ENCODE measurements at places on chromosomes 16 and 17.

- DNase-seq = no peak
These were observed 1.3 kb downstream of the FOXC2 start for GRCh38 chr16:86567701-86568581.

GRCh38 chr16:23539984-23540816, 16.9 kb downstream of the EARS2 start:
- no peak for DNase-seq

DNA sequence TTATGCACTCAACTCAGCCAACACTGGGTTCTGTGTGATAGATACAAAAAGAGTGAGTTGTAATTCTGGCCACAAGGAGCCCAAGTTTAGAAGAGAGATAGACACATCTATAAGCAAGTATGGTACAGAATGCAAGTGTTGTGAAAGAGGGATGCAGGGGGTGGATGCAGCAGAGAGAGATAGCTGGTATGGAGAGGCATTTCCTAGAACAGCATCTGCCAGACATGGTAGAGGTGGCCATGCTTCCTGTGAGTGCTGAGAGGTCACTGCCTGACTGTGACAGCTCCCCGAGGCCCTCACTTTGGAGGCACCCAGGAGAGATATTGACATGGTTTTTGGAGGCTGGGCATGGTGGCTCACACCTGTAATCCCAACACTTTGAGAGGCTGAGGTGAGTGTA, 2.0 kb upstream of the KRTAP16-1 start:
- DNase-seq = no peak

DNA sequence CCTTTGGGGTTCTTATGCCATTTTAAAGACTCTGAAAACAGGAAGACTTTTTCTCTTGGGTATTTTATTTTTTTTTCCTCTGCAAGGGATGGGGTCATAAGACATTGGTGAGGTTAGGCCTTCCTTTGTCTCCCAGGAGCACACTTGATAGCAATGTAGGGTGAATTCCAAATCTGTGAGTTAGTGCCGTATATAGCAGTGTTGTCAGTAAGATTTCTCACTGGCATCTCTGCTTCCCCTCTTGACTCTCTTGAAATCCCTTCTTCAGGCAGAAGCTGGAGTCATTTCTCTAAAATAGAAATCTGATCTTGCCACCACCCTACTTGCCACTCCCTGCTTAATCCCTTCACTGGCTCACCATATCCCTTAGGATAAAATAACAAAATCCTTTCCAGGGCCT, 529.7 kb downstream of the WWOX start:
- DNase-seq = no peak

DNA sequence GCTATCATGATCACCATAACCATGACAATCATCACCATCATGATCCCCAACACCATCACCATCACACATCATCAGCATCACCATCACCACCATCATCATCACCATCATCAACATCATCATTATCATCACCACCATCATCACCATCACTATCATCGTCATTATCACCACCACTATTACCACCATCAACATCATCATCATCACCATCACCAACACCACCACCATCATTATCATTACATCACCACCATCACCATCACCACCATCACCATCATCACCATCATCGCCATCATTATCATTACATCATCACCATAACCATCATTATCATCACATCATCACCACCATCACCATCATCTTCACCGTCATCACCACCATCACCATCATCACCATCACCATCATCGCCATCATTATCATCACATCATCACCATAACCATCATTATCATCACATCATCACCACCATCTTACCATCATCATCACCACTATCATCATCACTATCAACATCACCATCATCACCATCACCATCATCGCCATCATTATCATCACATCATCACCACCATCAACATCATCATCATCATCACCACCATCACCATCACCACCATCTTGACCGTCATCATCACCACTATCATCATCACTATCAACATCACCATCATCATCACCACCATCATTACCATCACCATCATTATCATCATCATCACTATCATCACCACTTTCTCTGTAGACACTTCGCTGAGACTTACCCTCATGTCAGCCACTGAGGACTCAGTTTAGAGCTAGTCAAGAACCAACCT, 366.0 kb downstream of the C16orf95 start:
- DNase-seq = no peak

DNA sequence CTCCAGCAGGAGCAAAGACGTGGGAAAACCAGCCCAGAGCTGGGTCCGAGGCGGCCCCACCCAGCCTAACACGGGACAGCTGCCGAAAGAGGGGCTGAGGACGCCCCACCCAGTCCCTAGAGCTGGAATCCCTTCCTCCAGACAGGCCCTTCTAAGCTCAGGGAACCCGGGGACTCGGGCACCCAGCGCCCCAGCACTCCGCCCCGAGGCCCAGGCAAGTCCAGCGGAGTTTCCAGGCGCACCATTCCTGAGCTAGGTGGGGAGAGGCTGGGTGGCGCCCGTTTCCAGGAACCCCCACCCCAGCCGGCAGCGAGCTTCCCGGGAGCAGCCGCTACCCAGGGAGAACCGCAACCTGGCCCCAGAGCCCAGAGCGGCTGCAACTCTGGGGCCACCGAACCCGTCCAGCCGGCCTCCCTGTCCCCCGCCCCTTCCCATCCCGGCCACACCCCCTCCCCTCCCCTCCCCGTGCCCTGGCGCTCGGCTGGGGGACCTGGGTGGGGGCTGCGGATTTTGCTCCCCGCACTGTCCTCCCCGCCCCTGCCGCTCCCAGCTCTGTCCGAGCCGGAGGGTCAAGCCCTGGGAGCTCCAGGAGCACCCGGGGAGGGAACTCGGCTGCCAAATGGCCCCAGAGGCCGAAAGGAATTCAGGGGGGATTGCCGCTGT, 536 bp downstream of the TMC6 start:
- DNase-seq = no peak

DNA sequence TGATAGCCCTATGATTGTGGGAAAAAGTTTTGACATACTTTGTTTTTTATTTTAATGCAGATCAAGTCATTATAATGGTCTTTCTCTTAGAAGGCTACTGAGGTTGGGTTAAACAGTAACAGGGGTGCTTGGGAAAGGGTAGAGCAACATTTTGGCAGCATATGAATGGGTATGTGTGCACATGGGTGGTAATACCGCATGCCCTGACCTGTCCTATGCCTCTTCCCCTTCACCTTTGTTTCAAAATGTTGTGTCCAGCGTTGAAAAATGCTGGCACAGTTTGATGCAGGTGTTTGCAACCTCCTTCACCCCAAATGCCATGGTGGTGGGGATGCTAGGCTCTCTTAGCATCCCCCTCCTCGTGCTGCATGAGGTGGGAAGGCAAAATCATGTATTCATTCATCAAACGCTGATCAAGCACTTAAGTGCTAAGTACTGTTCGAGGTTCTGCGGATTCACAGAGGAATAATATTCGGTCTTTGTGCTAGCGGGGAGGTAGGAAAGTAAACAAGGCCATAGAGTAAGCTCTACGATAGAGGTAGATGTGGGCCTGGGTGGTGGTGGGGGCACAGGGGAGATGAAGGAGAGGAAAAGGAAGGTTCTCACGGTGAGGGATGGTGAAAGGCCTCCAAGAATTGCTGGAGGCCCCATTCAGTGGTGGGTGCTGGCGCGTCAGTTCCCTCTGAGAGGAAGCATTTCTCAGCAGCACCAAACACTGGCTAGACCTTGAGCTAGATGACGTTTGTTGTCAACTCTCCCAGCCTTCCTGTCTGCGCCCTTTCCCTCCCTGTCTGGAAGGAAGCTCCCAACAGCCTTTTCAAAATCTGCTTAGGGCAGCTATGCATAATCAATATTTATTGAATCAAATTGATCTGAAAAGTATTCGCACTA, 13.3 kb upstream of the MARCHF10 start:
- no peak for DNase-seq

- DNase-seq = no peak
These were observed 7.8 kb upstream of the ABCA10 start for GRCh38 chr17:69236464-69236863.

- DNase-seq = no peak
These were observed 3.9 kb downstream of the ACAP1 start for GRCh38 chr17:7340179-7340578.

DNA sequence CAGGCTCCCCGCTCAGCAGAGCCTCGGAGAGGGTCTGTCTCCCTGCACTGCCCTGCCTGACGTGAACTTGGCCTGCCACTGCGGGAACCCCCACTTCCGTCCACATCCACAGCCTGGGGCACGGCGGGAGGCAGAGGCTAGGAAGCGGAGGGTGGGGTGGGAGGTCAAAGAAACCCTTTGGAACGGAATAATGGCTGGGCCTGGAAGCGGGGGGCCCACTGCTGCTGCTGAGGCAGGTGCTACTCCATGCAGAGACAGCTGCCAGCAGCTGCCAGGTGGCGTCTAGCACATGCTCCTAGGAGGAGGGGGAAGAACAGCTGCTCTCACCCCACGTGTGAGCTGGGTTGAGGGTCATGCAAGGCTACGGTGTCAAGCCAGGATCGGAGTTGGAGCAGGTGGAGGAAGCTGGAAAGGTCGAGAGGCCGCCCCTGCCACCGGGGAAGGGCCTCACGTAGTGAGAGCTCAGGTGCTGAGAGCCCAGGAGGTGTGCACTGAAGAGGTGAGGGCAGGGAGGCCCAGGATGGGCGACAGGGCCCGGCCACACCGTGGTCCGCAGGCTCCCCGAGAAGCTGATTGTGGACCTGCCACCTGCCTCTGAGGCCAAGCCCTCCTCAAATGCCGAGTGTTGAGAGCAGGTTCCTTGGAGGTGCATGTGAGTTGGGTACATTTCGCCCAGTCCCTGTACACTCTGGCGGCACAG, 9.8 kb downstream of the FSCN2 start:
- no peak for DNase-seq

DNA sequence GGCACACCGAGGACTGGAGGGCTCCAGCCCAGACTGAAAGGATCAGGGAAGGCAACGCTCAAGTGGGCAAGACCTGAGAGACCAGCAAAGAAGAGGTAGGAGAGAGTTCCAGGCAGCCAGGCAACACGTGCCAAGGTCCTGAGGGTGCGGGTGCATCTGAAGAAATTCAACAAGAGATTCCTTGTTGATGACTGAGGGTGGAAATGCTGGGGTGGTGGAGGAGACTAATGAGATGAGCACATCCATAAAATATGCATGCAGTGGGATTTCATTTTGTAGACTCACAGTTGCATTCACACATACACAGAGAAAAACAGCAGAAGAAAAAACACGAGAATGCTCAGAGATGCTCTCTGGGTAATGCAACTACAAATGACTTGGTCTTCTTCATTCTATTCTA, 154.8 kb upstream of the FOXF1 start:
- no peak for DNase-seq

DNA sequence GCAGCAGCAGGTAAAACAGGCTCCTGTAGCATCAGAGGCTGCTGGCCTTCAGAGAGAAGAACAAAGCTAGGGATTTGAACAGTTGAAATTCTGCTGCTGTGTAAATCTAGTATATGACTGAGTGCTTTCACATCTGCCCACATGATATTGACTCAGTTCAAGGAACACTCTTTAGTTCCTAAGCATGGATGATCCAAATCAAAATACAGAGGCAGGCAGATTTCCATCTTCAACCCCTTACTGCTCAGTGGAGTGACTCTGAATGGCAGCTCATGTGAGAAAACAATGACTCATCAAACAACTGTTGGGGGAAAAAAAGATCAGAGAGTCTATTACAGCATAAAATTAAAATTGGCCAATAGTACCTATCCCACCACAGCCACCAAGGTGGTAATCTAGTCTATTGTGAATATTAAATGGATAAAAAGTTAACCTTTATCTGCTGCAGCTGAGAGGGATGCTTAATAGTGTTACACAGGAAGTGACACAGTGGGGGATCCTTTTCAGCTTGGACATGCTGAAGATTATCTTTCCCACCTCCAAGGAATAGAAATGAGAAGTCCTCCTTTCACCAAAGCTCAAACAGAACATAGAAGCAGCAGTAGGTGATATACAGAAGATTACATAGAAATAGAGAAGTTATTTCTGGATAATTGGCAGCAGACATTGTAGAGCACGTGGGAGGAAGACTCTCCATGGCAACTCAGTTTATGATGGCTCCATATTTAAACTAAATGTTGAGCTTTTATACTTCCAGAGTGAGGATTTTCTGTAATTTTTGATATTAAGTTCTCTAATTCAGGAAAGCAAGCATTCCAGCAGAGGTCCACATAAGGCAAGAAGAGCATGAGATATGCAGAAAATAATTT, 239.7 kb upstream of the ERCC4 start:
- DNase-seq = no peak

DNA sequence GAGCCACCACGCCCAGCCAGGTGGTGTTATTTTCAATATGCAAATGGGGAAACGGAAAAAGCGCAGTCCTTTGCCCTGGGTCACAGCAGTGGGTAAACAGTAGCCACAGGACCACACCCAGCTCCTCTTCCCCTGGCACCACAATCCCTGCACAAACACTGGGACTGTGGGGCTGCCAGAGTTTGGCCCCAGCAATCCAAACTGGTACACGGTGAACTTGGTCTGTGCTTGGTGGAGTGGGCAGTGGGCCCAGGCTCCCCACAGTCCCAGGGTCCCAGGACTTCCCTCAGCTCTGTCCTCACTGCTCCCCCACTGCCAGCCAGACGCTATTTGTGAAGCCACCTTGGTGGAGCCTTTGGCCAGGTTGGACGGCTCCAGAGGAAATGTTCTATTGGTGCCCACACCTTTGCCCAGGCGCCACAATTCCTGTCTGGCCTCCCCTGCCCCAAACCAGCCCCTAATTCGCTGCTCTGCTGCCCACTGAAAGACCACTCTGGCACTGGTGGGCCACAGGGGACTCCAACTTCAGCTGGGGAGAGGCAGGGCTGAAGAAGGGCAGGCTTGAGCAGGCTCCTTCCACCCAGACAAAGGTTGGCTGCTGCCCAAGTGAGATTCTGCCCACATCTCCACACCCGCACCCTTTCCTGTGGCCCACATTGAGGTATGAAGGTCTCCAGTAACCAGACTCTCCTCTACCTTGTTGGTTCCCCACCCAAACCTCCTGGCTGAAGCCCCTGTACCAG, 2.1 kb downstream of the CHAD start:
- no peak for DNase-seq

GRCh38 chr17:34171245-34171818, 83.8 kb upstream of the CCL2 start:
- peak; percentile 26 for DNase-seq

GRCh38 chr16:11094075-11094856, 149.9 kb downstream of the CLEC16A start:
- peak; percentile 71 for DNase-seq

GRCh38 chr16:69402439-69402838, 16.6 kb upstream of the TERF2 start:
- DNase-seq = no peak

- DNase-seq = no peak
These were observed 19.4 kb downstream of the CSF3 start for GRCh38 chr17:40034426-40035161.

DNA sequence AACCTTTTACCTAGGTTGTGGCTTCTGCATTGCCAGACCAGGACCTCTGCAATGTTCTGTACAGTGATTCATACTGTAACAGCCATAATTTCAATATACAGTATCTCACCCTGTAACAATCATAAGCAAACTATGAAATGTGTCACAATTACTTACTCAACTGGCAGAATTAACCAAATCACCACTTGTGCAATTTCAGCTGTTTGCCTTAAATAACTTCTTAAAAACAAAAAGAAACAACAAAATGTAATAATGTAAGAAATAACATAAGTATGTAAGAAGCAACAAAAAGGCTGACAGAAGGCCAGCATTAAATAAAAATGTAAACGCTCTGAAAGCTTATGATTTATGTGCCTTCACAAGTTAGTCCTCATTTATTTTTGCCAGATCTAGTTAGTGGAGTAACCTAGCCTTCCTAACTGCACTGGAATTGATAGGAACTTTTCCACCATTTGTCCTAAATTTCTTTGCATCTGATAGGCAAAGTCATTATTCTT, 96.9 kb downstream of the SKAP1 start:
- no peak for DNase-seq

All from activated T-cell treated with anti-CD3 and anti-CD28 coated beads for 48 hours (primary cell).